ENCODE measurements at places on chromosomes 2 and 18.

DNA sequence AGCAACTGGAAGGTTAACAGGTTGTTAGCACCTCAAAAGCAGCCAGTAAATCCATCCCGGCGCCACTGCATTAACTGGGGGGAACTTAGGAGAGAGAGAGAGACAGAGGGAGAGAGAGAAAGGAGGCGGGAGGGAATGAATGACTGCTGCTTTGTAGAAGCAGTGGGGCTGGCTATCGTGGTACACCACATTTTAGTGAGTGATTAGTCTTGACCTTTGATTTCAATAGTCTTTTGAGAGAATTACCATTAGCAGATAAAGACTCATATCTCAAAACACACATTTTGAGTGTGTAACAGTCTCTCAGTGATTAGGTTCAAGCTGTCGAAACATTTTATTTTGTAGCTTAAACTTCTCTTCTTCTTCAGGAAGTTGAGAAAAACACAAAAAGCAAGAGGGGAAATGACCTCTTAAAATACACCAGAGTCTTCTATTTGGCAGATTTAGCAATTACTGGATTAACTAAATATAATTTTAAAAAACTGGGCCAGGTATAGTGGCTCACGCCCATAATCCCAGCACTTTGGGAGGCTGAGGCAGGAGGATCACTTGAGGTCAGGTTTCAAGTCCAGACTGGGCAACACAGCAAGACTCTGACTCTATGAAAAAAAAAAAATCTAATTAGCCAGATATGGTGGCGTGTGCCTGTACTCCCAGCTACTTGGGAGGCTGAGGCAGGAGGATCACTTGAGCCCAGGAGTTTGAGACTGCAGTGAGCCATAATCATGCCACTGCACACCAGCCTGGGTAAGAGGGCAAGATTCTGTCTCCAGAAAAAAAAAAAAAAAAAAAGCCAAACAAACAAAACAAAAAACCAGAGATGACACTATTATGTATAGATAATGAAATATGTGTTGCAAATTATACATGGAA, 22.0 kb upstream of the PNO1 start:
- DNase-seq = no peak

DNA sequence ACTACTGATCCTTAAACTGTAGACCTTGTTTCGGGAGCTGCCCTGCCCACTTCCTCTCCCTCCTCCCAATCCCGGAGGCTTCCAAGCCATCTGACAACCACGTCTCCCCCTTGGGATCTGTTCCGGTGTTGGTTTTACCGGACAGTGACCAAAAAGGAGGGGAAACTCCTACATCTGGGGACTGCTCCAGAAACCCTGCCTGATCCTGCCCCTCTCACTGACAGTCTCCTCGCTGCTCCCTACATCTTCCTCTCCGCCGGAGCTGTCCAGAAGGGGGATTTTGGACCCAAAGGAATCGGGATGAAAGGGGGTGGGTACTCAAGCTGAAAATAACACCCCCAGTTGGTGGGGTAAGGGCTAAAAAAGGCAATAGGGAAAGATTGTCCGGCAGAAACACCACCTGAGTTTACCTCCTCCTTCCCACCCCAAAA, 1.5 kb downstream of the INO80D start:
- DNase-seq = no peak

GRCh38 chr2:121595012-121595891, 54.0 kb downstream of the CLASP1 start:
- no peak for DNase-seq

- no peak for DNase-seq
Observed at GRCh38 chr2:125684932-125685331, 971.0 kb upstream of the GYPC start.

GRCh38 chr2:230924470-230925341, at the start of gene GPR55:
GPR55 (minus strand) TSS chr2:230925242; CDS start chr2:230910962, 14,280 bp downstream.
- DNase-seq = no peak

GRCh38 chr18:26532367-26533340, 15.7 kb downstream of the KCTD1 start:
- no peak for DNase-seq

Measured in activated naive CD4-positive, alpha-beta T cell (primary cell).